Stimulated activated CD4-positive, alpha-beta T cell treated with anti-CD3 and anti-CD28 coated beads, Interleukin-2, amount 100 ng/mL, for 4 hours (primary cell): ENCODE measurements at places on chromosomes 4 and X.

DNA sequence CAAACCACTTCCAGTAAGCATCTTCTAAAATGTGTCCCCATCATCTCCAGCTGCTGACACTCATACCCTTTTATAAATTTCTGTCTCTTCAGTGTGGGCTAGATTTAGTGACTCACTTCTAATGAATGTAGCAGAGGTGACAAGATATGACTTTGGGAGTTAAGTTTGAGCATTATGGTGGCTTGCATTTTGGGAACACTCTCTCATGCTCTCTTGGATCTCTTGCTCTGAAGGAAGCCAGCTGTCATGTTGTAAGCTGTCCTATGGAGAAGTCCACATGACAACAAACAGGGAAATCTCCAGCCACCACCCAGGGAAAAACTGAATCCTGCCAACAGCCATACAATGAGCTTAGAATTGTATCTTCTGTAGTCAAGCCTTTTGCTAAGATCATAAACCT lies 691.3 kb upstream of the PCDH7 start:
- DNase-seq, result no peak

DNA sequence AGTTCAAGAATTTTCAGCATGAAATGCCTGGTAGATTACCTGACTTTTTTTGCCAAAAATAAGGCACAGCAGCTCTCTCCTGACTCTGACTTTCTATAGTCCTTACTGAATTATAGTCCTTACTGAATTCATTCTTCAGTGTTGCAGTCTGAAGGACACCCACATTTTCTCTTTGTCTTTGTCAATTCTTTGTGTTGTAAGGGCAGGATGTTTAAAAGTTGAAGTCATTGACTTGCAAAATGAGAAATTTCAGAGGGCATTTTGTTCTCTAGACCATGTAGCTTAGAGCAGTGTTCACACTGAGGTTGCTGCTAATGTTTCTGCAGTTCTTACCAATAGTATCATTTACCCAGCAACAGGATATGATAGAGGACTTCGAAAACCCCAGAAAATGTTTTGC lies 168.0 kb downstream of the SOWAHB start:
- DNase-seq, result no peak

- no peak for DNase-seq
These were observed 9.0 kb downstream of the HMGB2 start for GRCh38 chr4:173325007-173325736.

DNA sequence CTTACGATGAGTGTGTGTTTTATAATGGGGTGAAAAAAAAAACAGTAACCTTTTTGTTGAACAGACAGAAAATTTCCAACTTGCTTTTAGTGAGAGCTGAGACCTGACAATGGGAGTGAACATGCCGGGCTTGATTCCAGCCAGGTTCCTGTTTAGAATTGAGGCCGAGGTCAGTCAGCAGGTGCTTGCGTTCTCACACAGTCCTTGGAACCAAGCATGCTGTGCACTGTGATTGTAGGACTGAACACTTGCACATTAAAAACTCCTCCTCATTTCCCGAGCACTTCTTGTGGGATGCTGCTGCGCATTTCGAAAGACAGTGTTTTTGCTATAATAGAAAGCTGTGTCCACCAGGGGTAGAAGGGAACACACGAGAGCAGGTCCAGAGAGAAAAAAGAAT lies 51.8 kb downstream of the TMEM131L start:
- DNase-seq, result no peak

GRCh38 chr4:147768113-147768512 lies 36.2 kb downstream of the ARHGAP10 start:
- no peak for DNase-seq

DNA sequence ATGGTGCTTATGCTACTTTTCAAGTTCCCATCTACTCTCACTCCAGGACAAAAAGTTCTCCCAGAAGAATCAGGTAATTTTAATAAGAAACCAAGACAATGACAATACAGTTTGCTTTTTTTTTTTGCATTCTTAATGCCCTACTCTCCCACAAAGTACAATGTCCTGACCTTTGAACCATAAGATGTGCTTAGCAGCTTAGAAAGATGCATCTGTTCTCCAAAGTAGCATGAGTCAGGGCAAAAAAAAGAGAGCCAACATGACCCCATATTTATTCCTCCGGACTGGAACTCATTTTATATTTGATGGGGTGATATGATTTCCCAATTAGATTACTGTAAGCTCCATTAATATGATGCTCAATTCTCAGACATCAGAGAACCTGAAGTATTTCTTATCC lies 16.5 kb upstream of the PDCL2 start:
- DNase-seq, result no peak

DNA sequence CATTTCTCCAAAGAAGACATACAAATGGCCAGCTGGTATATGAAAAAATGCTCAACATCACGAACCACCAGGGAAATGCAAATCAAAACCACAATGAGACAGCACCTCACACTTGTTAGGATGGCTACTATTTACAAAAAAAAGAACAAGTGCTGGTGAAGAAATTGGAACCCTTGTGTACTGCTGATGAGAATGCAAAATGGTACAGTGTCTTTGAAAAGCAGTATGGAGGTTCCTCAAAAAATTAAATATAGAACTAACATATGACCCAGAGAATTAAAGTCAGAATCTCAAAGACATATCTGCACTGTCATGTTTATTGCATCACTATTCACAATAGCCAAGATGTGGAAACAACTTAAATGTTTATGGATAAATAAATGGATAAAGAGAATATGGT lies 20.9 kb downstream of the PAGE4 start:
- no peak for DNase-seq

DNA sequence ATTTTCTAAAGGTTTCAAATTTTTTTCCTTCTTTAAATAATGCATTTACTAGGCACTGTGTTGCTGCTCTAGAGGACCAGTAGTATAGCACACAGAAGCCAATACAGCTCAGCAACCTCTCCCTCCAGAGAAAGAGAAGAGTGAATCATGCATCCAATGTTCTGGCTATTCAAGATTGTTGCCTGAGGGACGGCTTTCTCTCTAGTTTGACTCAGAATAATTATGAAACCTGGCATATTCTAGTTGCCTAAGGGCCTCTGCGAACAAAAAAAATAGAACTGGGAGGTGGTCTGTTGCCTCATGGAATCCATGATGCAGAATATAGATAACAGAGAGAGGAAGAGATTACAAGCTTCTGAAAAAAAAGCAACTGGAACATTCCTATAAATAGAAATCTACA lies 1233.3 kb upstream of the PABPC4L start:
- no peak for DNase-seq

DNA sequence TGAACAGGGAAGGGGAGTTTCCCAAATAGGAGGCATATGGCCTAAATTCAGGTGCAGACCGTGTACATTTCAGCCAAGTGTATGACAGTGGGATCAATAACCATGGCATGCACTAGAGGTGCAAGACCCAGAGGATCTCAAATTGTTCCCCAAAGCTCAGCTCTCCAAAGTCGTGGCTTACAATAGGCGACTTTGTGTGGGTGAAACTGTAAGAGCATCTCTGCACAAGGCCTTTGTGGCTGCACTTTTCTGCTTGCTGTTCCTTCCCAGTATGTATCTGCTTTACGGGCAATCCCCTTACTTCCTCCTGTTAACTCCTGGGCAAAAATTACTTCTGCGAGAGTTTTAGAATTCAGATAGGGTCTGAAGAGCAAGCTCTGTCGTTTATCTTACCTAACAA lies 518.3 kb upstream of the ZFP42 start:
- DNase-seq, result no peak

- no peak for DNase-seq
These were observed 4.9 kb downstream of the ENPEP start for GRCh38 chr4:110480746-110481271.

DNA sequence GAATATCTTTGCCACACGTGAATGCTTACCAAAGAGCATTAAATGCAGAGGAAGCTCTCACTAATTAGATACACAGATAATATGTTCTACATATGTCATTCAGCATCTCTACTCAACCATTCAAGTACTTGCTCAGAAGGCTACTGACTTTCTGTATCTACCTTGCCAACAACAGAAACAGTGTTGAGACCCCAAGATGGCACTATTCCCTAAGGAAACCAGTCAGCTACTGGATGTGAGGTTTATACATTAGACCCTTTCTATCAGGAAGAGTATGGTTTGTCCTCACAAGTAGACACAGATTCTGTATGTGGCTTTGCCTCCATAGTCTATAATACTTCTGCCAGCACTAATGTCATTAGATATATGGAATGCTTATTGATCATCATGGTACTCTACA lies 443.9 kb upstream of the INTU start:
- DNase-seq, result no peak

- no peak for DNase-seq
These were observed 1137.0 kb downstream of the PCDH18 start for GRCh38 chr4:136395212-136395722.

GRCh38 chr4:42268824-42269223 lies 116.4 kb upstream of the BEND4 start:
- no peak for DNase-seq

- DNase-seq, result no peak
These were observed 3.4 kb upstream of the FAM9B start for GRCh38 chrX:9037296-9037695.

DNA sequence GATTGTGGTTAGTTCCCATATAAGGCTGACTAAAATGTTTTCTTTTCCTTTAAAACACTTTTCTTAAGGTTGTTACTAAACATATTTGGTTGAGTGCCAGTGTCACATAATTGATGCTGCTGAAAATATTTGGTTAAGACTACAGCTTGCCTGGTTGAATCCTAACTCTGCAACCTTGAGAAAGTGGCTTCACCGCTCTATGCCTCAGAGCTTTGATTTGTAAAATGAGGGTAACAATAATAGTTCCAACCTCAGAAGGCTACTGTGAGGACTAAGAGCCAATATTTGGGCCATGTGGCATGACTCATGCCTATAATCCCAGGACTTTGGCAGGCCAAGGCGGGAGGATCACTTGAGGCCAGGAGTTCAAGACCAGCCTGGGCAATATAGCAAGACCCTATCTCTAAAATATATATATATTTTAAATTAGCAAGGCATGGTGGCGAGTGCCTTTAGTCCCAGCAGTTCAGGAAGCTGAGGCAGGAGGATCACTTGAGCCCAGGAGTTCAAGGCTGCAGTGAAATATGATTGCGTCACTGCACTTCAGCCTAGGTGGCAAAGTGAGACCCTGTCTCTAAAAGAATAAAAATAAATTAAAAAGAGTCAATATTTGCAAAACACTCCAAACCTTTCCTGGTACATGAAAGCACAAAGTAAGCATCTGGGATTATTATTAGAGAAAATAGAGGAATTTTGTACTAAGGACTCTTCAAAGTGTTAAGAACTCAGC lies 7.1 kb upstream of the NEIL3 start:
- DNase-seq, result no peak

DNA sequence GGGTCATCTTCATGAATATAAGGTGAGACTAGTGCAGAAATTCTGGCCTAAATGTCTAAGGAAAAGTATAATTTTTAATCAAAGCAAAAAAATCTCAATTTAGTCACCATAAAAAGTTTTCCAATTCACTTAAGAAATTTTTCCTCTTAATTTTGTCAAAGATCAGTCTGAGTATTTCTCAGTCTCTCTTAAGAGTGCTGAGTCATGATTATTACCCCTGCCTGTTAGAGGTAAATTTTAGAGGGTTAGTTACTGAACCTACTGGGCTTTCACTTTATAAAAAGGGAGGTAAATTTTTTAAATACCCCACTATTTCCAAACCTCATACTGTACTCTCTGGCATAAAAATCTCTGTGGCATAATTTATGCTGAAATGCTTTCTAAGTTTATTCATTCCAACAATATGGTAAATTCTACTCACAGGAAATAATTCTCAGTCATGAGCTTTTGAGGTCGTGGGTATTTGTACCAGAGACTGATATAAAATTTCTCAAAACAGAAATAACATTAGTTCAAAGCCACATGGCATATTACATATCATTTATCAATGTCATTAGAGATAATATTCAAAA lies 122.4 kb downstream of the SLC39A8 start:
- DNase-seq, result no peak

GRCh38 chr4:185424905-185425646 lies 688 bp downstream of the UFSP2 start:
- DNase-seq, result no peak

- DNase-seq, result no peak
These were observed 106.2 kb upstream of the FRMPD4 start for GRCh38 chrX:12032082-12032481.

- DNase-seq, result no peak
These were observed 47.1 kb upstream of the HPGDS start for GRCh38 chr4:94389595-94390267.

DNA sequence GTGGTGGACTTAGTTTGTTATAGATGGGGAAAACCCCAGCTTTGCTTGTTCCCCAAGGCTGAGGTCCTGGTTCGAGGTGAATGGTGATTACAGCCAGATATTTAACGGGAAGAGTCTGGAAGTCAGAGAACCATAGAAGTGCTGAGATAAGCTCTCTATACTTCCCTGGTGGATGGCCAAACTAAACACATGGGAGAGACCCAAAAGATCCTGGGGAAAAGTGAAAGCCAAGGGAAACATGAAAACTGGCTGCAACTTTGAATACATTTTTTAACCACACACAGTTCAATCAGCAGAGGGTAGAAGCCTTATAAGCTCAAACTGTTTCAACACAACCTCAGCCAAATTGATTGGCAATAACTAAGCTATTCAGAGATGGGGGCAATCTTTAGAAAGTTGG lies 29.3 kb upstream of the SRPX start:
- no peak for DNase-seq

DNA sequence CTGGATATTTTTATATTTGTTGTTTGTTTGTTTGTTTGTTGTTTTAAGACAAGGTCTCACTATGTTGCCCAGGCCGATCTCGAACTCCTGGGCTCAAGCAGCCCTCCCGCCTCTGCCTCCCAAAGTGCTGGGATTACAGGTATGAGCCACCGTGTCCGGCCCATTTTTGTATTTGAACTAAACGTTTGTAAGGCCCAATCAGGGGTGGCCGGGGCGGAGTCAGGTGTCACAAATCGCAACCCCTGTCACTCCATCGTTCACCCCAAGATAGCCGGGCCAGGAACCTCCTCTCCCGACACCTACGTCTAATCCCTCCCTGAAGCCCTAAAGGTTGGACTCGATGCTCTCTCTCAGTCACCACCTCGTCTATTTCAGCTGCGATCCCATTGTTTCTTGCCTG lies 722 bp upstream of the EFHC2 start:
- DNase-seq, result peak; percentile 24

GRCh38 chrX:23822397-23822796 lies 39.4 kb downstream of the SAT1 start:
- DNase-seq, result no peak

DNA sequence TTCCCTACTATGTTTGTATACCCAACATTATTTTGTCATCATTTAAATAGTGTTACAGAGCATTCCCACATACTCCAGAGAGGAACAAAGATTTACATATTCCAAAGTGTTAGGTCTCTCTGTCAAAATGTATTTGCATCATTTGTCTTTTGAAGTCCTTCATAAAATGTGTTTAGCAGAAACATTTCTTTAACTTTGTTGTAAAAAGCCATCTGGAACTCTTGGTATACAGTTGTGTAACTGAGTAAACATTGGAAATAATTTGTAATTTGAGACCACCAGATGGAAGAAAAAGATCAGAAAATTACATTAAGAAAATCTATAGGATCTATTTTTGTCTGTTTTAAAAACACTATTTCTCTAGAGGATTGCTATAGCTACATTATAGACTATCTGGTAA lies 56.6 kb upstream of the ALB start:
- DNase-seq, result no peak
